ENCODE measurements at places on chromosomes 13 and 19.

- DNase-seq, result peak; percentile 43
Measured at GRCh38 chr19:57814505-57815246, at the start of gene ZNF552. ZNF552 (minus strand) TSS chr19:57814913; CDS start chr19:57814743, 170 bp downstream.

DNA sequence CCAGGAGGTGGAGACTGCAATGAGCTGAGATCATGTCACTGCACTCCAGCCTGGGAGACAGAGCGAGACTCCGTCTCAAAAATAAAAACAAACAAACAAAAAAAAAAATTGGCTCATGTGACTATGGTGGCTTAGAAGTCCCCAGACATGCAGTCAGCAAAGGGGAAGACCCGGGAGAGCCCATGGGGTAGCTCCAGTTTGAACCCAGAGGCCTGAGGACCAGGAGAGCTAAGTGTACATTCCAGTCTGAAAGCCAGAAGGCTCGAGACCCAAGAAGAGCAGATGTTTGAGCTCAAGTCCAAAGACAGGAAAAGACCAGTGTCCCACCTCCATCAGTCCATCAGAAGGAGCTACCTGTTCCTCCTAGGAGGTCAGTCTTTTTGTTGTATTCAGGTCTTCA, 175.2 kb downstream of the TSHZ3 start:
- DNase-seq, result no peak

- no peak for DNase-seq
Measured at GRCh38 chr19:1377965-1378785, 5.5 kb upstream of the NDUFS7 start.

GRCh38 chr13:103656311-103656710, 590.1 kb upstream of the SLC10A2 start:
- DNase-seq, result no peak

DNA sequence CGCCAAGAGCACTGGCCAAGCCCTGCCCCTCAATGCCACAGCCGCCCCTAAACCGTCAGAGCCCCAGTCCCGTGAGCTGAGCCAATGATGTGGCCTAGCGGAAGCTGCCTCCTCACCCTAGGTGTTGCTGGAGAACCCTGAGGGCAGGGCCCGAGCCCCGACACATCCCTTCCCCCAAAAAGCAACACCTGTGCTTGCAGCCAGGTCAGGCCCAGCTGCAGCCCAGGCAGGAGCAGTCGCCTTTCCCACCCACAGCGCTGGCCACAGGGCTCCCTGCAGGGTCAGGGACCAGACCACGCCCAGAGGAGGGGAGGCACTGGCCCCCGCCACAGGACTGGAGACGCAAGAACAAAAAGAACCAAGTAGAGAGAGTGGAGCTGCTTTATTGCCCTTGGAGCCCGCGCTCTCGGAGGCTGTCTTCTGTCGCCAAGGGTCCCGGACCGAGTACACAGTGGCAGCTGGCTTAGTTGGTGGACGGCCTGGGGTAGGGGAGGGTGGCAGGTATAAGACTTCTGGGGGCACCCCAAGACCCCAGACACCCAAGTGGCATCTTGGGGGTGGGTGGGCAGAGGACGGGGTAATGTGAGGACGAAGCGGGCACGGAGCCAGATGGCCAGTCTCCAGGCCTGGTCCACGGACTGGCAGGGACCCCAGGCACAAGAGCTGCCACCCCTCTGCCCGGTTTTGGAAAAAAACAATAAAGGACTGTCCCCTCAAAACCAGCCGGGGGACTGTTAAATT, 3.3 kb downstream of the P2RY11 start:
- DNase-seq, result no peak

DNA sequence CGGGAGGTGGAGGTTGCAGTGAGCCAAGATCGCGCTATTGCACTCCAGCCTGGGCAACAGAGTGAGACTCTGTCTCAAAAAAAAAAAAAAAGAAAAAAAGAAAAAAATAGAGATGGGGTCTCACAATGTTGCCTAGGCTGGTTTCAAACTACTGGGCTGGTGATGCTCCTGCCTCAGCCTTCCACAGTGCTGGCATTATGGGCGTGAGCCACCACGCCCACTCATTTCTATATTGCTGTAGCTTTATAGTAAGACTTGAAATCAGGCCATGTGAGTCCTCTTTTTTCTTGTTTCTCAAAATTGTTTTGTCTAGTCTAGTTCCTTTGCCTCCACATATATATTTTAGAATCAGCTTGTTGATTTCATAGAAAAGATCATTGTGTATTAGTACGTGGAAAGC, 18.3 kb downstream of the DNM2 start:
- DNase-seq, result no peak

DNA sequence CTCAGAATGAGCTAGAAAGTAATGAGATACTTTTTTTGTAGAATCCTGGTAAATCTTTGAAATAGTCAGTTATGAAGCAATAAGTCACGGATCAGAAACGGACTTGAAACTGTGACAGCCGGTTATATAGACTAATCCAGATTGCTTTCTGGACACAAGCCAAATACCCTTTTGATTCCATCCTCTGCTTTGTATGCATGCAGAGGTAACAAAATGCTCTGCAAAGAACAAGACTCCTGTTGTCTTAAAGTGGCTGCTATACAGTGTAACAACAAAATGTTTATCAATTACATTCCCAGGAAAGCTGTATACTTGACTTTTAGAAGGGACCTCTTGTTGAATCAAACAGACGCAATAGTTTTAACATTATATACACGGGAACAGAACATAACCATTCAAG, 66.5 kb upstream of the STARD13 start:
- no peak for DNase-seq

GRCh38 chr13:78306519-78307206, 296.7 kb downstream of the POU4F1 start:
- no peak for DNase-seq

GRCh38 chr19:58393725-58394033, 1.8 kb upstream of the RNF225 start:
- DNase-seq, result no peak

GRCh38 chr19:3670796-3671679, 29.2 kb downstream of the PIP5K1C start:
- no peak for DNase-seq

DNA sequence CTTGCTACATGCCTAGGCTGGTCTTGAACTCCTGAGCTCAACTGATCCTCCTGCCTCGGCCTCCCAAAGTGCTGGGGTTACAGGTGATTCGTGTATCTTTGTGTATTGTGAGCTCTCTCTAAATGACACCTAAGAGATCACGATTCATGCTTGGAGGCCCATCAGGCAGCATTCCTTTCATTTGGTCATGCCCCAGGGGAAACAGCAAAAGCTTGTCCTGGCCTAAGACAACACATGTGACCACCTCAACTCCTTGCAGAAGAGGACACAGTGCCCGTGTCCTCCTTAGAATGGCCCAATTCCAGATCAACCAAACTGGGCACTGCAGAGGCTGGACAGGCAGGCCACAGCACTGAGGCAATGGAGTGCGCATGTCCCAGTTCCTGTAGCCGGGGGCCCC, 32.5 kb downstream of the ZC3H4 start:
- no peak for DNase-seq

- no peak for DNase-seq
Measured at GRCh38 chr19:34273121-34273520, 18.8 kb downstream of the GARRE1 start.

GRCh38 chr13:46321494-46322225, 65.4 kb downstream of the RUBCNL start:
- DNase-seq, result peak; percentile 34

DNA sequence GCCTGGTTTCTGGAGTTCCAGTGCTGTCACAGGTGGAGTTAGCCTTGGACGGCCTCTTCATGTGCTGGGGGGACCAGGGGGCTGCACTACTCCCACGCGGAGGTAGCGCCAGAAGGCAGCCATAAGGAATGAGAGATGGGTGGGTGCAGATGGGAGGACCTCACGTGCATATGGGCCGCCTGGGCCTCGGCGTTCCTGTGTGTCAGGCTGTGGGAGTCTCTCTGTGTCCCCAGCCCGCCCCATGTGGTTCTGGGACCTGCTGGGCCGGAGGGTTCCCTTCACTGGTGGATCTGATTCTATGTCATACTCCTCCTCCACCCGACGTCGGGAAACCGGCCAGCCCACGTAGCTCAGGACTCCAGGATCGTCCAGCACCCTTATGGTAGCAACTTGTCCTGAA, 149.0 kb upstream of the SOX1 start:
- no peak for DNase-seq

DNA sequence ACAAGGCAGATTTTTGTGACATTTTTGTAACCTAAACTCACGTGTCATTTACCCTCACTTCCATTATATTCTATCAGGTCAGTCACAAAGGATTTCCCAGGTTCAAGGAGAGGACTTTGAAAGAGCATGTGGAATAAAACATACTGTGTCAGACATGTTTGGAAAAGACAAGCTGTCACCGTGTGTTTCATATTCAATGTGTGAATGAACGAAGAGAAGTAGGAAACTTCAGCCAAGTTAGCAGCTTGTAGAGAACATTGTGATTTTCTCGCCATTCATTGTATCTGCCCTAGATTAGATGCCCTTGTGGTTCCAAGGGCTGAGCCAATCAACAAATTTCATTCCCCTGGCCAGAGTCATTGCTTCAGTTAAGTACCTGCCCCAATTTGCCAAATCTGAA, 2288.9 kb upstream of the PCDH20 start:
- DNase-seq, result no peak

GRCh38 chr13:54078271-54078870, 1049.8 kb downstream of the OLFM4 start:
- no peak for DNase-seq

DNA sequence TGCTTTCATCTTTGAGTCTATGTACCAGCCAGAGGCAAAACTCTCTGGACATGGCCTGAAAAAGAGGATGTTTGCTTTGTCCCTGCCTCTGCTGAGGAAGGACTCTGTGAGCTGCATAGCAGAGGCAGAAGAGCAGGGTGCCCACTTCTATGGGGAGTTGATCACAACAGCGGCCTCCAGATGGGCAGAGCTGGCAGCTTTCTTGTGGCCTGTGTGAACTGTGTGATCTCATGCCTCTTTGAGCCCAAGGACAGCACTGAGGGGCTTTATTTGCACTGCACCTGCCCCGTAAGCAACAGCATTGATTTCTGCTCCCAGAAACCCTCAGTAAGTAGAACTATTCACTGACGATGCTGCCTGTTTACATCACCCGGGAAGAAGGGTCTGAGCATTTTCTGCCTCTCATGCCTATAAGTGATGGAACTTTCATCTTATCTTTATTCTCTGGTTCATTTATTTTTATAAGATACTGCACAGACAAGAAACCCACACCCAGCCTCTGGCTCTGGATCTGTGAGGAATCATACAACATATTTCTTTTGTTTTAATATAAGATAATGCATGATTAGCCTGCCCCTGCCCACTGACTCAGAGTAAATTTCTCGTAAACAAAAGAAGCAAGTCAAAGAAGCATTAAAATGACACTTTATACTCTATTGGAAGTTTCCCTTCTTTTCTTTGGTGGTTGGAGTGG, 244.2 kb upstream of the SOX21 start:
- no peak for DNase-seq

- DNase-seq, result peak; percentile 27
Measured at GRCh38 chr13:20924758-20925394, 22.3 kb upstream of the XPO4 start.

DNA sequence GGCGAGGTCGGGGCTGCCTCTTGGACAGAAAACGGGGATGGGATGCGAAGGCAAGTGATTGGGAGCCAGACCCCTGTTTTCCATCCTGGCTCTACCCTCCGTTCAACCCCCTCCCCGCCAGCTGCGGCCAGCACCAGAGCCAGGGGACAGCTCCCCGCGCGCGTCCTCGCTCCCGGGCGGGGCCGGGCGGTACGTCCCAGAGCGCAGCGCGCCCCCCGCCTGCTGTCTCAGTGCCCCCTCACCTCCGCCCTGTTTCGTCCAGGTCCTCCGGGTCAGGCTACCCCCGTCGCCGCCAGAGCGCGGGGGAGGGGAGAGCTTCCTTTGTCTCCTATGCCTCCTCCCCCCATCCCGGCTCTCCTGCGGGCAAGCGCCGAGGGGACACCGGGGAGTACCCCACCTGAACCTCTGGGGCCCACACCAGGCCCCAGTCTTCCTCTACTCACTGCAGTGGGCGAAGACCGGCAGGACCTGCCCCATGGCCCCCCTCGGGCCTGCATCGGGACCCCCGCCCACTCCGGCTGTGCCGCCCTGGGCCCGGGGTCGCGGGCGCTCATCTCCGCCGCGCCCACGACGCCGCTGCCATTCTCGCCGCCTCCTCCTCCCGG, 396 bp downstream of the RTN2 start:
- DNase-seq, result no peak

GRCh38 chr19:48490981-48491792, 20.4 kb downstream of the LMTK3 start:
- DNase-seq, result peak; percentile 42

DNA sequence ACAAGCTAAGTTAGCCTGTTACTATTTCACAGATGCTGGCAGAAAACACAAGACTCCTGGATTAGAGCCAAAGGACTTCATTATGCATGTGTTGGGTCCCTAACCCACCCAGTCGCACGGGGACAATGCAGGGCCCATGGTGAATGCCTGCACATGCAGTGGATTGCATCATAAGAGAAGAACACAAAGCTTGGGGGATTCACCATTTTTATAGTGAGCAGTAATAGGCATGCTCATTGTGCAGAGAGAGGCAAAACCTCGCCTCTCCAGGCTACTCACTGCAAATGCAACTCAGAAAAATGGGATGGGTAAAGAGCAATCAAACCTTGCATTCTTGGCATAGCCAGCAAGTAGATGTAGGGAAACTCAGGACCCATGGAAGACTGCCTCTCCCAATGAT, 115.8 kb downstream of the DIAPH3 start:
- DNase-seq, result no peak

GRCh38 chr19:16591803-16592556, 19.8 kb upstream of the SLC35E1 start:
- DNase-seq, result no peak

- DNase-seq, result no peak
Measured at GRCh38 chr13:37263871-37264270, 158.4 kb upstream of the CSNK1A1L start.

DNA sequence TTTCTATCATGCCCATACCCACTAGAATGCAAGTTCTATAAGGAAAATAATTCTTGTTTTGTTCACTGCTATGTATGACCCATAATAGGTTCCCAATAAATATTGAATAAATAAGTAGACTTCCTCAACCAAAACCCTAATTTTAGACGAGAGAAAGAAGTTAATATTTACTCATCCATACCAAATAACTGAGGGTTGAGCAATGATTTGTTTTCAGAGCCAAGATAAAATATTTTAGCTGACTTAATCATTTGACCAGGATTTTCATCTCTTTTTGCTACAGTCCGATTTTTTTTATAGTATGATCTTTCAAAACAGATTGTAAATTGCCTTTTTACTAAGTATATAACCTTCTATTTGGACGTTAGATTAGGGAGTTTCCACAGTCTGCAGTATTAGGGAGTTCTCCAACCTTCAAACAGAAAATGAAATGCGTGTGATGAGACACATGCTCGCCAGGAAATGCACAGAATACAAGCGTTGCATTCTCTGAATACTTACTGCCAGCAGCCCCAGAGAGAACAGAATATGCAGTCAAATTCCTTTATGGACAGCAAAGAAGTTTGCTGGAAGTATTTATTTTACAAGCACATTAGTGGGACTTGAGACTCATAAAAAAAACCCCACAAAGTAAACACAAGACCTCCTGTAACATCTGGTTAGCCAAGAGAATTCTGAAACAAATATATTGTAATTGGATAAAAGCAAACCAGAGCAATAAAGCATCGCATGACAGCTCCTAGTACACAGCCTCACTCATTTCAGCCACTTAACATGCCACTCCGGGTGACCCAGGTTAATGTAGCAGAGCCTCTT, 230.0 kb downstream of the MYO16 start:
- no peak for DNase-seq
